ENCODE measurements at places on chromosomes 11 and 22.
A peak's percentile ranks its signal among the peaks of the same experiment; 100 is the strongest.

DNA sequence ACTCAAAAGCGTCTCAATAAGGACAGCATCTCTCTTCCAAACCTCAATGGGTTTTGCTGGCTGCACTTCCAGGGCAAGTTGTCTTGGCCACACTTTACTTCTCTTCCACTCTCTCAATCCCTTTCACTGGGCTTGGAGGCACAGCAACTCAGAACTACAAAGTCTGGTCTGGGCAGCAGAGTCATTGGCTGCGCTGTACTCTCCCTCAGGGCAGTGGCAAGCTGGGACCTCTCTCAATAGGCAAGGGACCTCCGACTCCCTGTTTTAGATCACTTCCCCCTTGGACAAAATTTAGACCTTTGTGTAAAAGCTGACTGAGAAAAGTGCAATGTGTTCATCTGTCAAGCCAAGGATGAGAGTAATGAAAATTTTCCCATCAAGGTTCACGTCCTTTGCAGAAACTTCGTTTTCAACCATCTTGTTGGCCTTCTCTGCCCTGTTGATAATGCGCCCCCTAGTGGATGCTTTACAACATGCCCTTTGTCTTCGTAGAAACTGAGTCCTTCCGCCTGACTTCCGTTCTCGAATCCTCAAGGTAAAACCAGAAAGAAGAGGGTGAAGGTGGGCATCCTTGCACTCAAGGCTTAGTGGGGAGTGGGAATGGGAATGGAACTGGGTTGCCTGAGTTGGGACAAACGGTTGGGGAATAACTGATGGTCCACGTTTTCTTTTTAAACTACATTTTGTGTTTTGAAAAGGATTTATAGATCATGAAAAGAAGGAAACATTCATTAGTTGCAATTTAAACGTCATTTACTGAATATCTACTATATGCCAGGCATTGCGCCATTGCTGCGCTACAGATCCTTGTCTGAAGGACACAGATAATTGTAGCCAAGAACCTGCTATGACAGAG lies 99.1 kb downstream of the CD44 start:
- peak; percentile 72 for DNase-seq

GRCh38 chr22:25759825-25760231 lies 17.8 kb downstream of the MYO18B start:
- DNase-seq = peak; percentile 63

- no peak for DNase-seq
Observed at GRCh38 chr11:82012276-82012675, 721.4 kb downstream of the FAM181B start.

- DNase-seq = no peak
Observed at GRCh38 chr22:45103756-45104155, 60.0 kb upstream of the NUP50 start.
